ENCODE measurements at places on chromosomes 13 and 19.

GRCh38 chr13:76148374-76148773, 512.2 kb downstream of the LMO7 start:
- DNase-seq: no peak

DNA sequence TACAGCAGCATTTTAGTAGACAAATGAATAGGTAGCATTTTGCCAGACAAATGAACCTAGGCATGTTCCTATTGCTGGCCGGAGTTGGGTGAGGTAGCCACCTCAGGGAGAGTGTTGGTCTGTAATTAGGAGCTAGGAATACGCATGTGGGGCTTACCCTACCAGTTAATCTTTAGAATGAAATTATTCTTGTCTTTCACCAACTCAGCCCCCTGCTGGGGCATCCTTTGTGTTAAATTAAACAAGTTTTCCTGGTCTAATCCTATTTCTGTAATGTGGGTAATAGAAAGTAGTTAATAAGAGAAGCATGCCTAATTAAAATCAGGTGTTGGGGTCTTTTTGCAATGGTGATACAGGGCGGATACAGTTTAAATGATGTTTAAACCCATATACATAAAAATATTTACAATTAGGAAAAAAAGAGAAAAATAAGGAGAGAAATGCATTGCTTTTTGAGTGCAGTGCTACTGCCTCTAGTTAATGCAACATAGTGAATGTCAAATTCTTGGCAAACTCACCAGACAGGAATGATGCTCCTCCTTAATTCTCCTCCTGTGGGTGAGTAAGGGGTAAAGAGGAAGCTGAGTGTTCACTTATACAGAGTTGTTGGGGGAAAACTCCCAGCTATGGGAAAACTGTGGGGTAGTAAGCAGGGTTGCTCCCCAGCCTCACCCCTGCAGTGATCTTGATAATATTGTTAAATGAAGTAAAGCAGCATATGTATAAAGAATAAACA, 276.4 kb upstream of the EDNRB start:
- DNase-seq: no peak

DNA sequence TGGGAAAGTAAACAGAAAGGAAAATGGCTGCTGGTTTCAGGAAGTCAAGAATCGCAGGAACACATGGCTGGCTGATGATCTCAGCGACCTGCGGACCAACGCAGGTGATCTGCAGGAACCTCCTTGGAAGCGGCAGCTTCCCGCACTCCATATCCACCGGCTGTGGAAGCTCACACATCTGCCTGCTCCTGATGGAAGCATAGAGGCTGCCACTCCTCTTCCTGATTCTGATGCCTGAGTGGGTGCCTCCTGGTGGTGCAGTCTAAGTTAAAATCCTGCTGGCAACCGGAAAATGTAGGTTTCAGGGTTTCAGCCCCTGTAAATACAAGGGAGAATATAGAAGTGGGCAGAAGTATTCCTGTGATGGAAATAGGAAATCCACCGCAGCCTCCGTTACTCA, 75.5 kb downstream of the TNFSF13B start:
- no peak for DNase-seq

DNA sequence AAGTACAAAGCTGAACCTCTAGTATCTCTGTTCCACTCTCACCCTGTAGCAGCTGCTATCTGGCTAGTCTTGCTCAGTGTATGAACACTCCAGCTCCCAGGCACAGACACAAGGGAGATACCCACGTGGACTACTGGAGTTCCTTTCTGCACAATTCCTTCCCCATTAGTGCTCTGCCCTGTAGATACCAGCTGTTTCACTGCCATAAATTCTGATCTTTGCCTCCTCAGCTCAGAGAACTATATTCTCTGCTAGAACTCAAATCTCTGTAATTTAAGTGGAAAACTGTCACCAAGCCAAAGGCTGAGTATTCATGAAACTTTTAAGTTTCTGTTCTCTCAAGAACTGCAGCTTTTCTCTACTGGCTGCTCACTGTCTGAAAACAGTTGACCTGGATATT, 273.7 kb downstream of the DIAPH3 start:
- no peak for DNase-seq

DNA sequence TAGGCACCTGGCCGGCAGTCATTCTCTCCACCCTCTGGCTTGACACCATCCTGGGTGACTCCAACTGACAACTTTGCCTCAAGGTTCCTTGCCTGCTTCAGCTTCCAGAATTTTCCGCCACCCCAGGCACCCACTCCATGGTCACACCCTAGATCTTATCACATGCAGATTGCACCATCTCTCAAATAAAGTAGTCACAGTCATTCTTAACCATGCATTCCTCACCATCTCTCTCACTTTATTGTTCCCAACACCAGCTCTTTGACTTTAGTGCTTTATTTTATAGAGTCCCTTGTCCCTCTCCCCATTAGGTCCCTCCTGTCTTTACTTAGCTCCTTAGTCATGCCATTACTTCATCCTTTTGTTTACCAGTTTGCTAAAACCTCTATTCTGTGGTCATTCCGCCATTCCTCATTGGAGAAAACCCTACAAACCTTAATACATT, 351.7 kb downstream of the SPRY2 start:
- no peak for DNase-seq

DNA sequence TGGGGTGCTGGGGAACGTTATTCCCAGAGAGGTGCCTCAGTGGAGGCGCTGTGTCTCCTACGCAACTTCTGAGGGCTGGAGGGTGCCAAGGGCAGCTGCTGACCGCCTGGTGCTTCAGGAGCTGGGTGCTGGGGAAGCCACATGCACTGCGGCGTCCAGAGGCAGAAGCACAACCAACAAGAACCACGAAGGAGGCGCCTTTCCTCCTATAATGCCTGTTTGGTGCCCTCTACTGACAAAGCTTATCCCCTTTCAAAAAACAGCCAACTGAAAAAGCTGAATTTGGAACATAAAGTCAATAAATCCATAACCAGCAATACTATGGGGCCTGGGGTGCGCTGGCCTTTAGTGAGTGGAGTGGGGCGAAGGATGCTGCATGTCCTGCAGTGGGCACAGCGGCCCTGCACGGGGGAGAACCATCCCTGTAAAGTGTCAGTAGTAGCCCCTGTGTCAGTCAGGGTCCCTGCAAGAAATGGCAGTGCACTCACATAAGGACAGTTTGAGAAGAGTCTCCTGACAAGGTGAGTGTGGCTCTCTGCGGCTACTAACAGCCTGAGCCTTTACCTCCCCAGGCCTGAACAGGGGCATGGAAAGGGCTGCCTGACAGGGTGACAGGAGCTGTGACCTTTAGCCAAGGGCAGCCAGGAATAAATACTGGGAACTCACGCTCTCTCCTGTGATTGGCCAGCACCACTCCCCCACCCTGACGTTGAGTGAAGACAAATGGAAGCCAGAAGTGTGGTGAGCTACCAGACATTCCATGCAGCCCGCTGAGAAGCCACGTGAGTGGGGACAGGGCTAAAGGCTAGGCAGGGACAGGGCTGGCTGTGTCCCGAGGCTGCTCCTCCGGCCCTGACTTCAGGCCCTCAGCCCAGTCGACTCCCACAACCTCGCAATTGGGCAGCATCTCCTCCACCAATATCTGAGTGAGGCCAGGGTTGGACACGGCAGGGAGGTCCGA, 4.5 kb upstream of the B3GNT8 start:
- DNase-seq: no peak

GRCh38 chr13:93290503-93290902, 63.9 kb downstream of the GPC6 start:
- DNase-seq: no peak

- DNase-seq: no peak
These were observed 178.0 kb upstream of the KL start for GRCh38 chr13:32837973-32838927.

DNA sequence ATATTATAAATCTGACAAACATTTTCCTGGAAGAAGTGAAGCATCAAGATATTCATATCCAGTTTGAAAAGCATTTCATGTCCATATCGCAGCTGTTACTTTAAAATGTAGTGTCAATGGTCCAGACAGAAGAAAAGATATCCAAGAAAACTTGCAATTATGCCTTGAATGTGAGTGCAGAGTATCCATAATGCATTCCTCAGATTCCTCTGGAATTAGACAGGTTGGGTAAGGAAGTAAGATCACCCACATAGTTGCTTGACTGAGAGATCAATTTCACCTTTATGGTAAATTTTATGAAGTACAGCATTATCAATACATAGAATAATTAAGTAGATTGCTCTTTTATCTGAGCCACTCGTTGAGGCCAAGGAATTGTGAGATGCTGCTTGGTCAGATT, 327.0 kb upstream of the SLITRK5 start:
- no peak for DNase-seq

- DNase-seq: no peak
These were observed 232.0 kb downstream of the B3GLCT start for GRCh38 chr13:31431722-31432137.

All from stimulated activated CD4-positive, alpha-beta T cell treated with anti-CD3 and anti-CD28 coated beads, Interleukin-15, amount 100 ng/mL, for 1 hour (primary cell).